RWPE2 (cell line): ENCODE measurements at places on chromosomes 5 and 9.

DNA sequence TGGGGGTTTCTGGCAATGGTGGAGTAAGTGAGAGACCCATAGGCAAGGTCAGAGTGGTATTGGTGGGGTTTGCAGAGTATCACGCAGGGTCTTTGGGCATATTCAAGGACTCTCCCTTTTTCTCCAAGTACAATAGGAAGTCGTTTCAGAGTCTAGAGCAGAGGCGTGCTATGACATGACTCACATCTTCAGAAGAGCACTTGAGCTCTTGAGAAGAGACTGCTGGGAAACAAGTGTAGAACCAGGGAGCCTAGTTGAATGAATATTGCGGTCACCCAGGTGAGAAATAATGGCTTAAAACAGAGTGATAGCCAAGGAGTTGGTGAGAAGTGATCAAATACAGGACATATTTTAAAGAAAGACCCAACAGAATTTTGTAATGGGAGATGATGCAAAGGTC lies 813.4 kb downstream of the TLE1 start:
- no peak for DNase-seq

GRCh38 chr5:74289691-74290090 lies 350.8 kb downstream of the ENC1 start:
- no peak for DNase-seq

GRCh38 chr5:89595056-89595455 lies 712.1 kb upstream of the MEF2C start:
- no peak for DNase-seq

DNA sequence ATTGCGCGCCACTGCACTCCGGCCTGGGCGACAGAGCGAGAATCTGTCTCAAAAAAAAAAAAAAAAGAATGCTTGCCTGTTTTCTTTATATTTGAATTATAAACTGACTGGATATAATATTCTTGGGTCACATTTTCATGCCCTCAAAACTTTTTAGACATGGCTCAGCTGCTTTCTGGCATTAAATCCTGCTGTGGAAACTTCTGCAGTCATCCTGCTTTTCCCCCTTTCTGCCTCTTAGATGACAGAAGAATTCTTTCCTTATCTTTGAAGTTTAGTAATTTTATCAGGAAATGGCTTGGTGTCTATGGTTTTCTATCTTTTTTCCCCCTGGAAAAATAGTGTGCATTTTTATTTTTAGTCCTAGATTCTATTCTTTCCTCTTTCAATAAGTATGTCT lies 234.5 kb downstream of the AOPEP start:
- DNase-seq, result no peak

GRCh38 chr5:180331647-180331950 lies 21.5 kb downstream of the GFPT2 start:
- DNase-seq, result peak; percentile 19

DNA sequence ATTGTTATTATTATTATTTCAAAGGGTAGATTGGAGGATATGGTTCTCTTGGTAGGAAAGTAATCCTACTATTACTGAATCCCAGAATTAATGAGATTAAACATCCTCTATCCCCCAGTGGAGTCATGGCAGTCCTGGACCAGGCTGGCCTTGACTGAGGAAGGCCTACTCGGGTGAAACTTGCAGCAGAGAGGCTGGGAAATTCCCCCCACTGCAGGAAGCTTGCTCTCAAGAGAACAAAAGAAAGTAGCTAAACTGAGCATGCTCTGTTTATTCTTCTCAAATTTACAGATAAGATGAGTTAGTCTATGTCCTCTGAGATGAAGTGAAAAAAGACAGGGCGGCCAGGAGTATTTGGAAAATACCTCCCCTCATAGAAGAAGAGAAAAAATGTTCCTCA lies 233.9 kb upstream of the RPS23 start:
- no peak for DNase-seq

GRCh38 chr9:116144555-116144954 lies 9.0 kb upstream of the PAPPA start:
- DNase-seq, result no peak

DNA sequence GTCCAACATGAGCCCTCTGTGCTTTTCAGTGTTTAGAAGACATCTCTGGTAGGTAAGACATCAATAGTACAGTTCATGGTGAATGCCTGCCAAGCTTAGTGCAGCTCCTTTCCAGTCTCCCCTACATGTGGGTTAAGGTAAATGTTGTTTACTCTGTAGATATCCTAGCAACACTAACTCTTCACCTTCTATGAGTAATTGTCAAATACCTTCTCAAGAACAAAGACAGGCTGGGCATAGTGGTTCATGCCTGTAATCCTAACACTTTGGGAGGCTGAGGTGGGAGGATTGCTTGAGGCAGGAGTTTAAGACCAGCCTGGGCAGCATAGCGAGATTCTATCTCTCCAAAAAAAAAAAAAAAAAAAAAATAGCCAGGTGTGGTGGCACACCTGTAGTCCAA lies 18.7 kb upstream of the RASGRF2 start:
- no peak for DNase-seq

DNA sequence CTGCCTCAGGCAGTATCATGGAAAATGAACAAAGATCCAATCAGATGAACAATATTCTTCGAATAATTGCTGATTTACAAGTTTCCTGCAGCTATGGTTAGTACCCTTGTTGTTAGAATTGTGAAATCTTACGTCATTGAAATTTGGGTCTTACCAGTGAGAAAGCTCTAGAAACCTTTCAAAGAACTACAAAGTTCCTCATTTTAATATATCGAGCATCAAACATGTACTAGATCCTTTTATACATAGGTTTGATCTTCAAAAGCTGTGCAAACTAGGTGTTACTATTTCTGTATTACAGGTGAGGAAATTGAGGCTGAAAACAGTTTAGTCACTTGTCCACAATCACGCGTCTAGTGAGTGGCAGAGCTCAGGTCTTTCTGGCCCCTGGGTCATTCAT lies 43.7 kb upstream of the ANGPTL2 start:
- no peak for DNase-seq

GRCh38 chr5:91211997-91212713 lies 171.0 kb downstream of the ARRDC3 start:
- no peak for DNase-seq

GRCh38 chr5:137370096-137371071 lies 128.7 kb downstream of the SPOCK1 start:
- DNase-seq, result no peak

DNA sequence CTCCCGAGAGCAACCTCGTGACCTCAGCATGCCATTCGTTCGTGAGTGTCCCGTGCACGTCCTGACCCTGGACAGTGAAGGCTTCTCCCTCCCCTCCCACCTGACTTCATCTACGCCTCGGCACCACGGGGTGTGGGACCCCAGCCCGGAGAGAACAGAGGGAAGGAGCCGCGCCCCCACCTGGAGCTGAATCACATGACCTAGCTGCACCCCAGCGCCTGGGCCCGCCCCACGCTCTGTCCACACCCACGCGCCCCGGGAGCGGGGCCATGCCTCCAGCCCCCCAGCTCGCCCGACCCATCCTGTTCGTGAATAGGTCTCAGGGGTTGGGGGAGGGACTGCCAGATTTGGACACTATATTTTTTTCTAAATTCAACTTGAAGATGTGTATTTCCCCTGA lies 38.3 kb upstream of the FCN2 start:
- peak; percentile 56 for DNase-seq

DNA sequence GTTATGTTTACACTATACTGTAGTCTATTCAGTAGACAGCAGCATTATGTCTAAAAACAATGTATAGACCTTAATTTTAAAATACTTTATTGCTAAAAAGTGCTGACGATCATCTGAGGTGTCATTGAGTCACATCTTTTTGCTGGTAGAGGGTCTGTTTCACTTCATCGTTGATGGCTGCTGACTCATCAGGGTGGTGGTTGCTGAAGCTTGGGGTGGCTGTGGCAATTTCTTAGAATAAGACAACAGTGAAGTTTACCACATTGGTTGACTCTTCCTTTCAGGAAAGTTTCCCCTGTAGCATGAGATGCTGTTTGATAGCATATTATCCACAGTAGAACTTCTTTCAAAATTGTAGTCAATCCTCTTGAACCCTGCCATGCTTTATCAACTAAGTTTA lies 150.3 kb downstream of the FBXL7 start:
- DNase-seq, result no peak

DNA sequence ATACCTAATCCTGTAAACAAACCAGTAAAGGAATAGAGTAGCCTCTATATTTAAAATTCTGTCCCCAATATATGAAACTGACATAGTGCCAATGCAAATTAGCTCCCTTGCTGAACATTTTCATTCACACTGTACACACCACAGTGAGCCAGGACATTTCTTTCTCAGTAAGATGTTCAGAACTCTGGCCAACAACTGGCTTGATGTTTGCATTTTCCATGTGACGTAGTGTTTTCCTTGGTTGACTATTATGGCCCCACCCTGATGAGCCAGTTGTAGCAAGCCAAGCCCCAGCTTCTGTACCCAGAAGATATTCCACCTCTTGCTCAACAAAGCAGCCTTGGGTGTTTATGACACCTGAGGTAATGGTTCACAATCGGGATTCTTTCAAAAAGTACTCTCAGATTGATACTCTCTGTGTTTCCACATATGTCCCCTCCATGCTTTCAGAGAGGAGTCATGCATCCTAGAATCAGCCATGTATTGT lies 17.7 kb upstream of the ANXA1 start:
- peak; percentile 73 for DNase-seq

- DNase-seq, result no peak
Measured at GRCh38 chr9:22028394-22028793, 19.3 kb upstream of the CDKN2B start.

- no peak for DNase-seq
Measured at GRCh38 chr5:175873088-175873454, 1.7 kb downstream of the CPLX2 start.

GRCh38 chr9:13485068-13485596 lies 205.6 kb upstream of the MPDZ start:
- DNase-seq, result no peak

GRCh38 chr5:181060924-181061323 lies 20.9 kb downstream of the BTNL9 start:
- no peak for DNase-seq

- no peak for DNase-seq
Measured at GRCh38 chr9:123011878-123012528, 21.5 kb upstream of the GPR21 start.

GRCh38 chr5:56409331-56410190 lies 176.4 kb upstream of the ANKRD55 start:
- no peak for DNase-seq

DNA sequence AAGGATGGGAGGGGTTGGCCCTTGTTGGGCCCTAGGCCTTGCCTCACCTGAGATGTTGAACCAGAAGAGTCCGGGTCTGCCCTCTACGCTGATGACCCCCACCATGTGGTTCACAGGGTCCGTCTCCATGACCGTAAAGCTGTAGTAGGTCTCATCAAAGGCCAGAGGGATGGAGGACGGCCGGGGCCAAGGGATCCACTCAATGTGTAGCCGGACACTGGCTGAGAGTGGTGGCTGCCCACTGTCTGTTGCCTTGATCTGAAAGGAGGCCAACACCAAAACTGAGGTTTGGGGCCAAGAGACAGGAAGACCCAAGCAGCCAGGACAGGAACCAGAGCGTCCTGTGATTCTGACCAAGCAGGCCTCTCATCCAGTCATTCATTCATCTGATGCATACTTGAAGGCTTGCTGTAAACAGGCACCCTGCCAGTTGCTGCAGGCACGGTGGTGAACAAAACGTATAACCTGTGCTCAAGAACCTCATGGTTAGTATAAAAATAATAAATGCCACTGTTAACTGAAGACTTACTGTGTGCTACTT lies 37.9 kb downstream of the FAT2 start:
- no peak for DNase-seq

DNA sequence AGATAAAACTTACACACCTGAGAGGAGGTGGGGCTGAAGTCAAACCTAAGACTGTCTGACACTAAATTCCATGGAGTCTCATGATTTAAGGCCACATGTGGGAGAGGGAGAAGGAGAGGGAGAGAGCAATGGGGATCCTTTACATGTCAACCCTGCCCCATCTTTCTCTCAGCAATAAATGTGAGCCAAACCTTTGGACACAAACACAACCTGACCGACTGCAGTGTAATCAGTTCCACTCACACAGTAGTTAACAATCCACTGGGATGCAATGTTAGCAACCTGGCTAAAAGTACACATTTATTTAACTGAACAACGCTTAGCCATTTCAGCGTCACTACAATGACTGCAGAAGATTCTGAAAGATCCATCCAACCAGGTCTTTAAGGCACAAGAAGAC lies 273.0 kb downstream of the GLIS3 start:
- no peak for DNase-seq

GRCh38 chr5:43242196-43242595 lies 50.2 kb downstream of the NIM1K start:
- no peak for DNase-seq

- no peak for DNase-seq
Measured at GRCh38 chr5:122073864-122074263, 4.2 kb downstream of the LOX start.

- DNase-seq, result no peak
Measured at GRCh38 chr9:129160712-129161533, 17.1 kb downstream of the IER5L start.

DNA sequence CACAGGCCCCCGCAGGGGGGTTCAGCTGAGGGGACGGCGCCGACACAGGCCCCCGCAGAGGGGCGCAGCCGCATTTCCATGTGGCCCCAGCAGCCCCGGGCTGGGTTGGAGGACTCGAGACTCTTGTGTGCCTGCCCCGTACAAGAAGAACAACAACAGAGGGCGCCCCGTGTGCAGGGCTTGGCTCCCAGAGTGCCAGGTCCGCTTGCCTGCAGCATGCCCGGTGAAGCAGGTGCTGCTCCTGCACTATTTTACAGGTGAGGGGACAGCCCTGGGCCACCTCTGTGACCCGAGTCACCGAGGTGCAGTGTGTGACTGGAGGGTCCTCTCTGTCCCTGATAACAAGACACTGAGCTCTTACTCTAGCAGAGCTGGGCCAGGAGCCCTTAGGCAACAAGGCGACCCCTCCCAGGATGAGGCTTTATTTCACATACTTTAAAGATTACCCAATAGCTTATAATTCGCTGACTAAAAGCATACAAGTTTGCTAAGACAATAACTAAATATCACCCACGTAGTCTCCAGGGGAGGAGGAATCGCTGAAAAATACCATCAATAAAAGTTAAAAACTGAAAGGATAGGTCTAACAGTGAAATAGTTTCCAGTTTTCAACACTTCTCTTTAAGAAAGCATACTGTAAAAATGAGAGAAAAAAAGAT lies 41.7 kb upstream of the SLC9A3 start:
- DNase-seq, result peak; percentile 63

GRCh38 chr9:33159777-33160127 lies 7.4 kb downstream of the B4GALT1 start:
- peak; percentile 72 for DNase-seq

DNA sequence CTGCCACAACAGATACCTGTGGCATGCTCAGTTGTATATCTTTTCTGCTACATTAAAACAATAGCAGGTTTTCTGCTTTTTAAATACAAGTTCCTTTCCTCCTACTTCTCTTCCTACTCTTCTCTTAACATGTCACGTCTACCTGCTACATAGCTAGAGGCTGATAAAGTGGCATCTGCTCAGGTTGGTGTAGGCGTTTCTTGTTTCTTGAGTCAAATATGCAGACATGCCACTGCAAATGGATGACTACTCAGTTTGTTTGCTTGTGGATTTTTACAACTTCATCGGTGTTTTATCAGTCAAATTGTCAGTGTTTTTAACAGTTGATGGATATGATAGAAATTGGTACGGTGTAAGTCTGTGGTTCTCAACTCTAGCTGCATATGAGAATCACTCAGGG lies 525.7 kb downstream of the TLE4 start:
- DNase-seq, result no peak
